ENCODE measurements at places on chromosomes 3 and 15.

- DNase-seq = no peak
Observed at GRCh38 chr3:117556646-117557407, 847.2 kb downstream of the TUSC7 start.

DNA sequence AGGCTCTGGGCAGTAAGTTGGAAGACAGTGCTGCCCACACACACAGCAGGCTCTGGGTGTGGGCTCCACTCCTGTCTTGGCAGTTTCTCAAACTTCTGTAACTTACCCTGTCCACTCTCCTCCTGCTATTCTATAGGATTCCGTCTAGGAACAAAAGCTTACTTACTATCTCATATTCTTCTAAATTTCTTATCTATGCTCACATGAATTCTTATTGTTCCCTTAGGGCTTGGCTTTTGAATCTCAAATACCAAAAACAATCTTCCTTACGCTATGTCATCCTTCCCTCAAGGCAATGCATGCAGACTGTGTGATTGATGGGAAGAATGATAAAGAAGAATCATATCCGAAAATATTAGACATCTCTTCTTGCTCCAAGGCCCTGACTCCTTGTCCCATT lies 425.9 kb upstream of the ONECUT1 start:
- DNase-seq = no peak

DNA sequence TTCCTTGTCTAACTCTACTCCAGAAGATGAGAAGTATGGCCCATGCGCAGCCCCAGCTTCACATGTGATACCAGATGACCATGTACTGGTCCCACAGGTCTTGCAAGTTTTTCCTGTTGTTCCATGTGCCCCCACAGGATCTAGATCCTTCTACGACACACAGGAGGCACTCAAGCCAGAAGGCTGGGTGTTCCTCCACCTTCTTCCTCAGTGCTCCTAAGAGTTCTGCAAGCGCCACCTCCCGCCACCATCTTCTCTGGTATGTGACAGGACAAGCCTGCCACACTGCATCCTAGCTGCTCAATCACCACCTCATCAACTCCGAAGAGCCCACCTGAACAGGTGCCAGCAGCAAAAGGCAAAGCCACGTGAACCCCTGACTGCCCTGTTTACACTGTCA lies 43.1 kb downstream of the XXYLT1 start:
- no peak for DNase-seq

DNA sequence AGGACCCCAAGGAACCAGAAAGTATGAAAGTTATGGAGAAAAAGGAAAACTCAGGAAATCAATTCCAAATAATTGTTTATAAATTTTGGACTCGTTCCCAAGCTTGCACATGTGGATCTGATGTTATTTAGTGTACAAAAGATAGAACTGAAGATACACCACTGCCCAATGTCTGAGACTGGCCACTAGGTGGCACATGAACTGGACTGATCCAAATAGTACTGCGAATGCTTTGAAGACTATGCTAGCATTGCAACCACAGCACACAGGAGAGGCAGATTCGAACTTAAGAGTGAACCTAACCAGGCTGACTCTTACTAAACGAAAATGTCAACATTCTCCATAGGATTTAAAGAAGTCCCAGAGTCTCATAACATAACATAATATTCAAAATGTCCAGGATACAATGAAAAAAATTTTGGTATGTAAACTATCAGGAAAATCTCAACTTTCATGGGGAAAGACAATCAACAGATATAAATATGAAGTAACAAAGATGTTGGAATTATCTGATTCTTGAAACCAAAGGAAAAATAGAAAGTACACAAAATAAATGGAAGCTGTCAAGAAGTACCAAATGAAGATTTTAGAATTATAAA lies 596.7 kb downstream of the FGF12 start:
- DNase-seq = peak; percentile 58

DNA sequence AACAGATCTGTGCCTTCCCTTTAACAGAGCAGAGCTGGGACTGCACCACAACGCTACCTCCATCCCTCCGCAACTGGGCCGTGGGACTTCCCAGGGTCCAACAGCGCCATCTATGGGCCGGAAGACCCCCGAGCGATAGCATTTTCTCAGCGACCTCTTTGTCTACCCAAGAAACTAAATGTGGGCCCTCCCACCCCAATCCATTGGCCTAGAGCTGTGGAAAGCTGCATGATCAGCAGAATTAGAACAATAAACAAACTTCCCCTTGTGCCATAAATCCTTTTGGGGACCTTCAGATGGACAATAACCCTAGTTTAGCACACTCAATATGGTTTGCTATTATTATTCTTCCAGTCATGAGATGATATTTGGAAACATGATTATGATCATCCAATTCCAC lies 74.8 kb upstream of the NTRK3 start:
- DNase-seq = no peak

GRCh38 chr3:184710870-184711492 lies 883 bp downstream of the MAGEF1 start:
- no peak for DNase-seq

Measured in NCI-H774 (cell line).